Large intestine (tissue), 12 donors: ENCODE measurements at places on chromosomes 4 and X.
A peak's percentile ranks its signal among the peaks of the same experiment; 100 is the strongest.

DNA sequence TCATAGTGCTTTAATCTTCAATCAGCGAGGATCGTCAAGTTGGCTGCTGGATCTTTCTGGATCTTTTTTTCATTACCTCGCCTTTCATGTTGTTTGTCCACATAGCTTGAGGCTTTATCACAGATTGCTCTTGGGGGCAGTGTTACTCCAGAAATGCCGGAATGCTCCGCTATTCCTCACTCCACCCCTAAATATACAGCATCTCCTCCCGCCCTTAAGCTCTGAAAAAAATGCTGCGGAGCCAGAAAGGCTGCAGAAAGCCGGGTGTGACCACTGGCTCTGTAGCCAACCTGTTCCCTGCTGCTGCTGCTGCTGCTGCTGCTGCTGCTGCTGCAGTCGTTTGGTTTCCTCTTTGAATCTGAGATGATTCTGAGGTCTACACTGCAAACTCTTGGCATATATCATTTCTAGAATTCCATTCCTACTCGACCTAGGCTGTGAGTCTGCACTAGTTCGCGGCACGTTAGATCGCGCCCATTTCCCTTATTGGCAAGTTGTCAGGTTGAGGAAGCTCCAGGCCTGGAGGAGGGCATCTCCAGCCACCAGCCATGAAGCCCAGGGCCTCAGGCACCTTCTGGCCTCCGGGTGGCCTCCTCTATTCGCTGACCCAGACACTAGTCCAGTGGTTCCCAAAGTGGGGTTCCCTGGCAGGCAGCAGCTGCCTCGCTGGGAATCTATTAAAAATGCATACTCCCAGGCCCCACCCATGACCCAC is 34.2 kb downstream of the WDR13 start:
- peak; percentile 79 for DNase-seq

GRCh38 chr4:154001193-154001592 is 212.3 kb upstream of the SFRP2 start:
- no peak for DNase-seq

DNA sequence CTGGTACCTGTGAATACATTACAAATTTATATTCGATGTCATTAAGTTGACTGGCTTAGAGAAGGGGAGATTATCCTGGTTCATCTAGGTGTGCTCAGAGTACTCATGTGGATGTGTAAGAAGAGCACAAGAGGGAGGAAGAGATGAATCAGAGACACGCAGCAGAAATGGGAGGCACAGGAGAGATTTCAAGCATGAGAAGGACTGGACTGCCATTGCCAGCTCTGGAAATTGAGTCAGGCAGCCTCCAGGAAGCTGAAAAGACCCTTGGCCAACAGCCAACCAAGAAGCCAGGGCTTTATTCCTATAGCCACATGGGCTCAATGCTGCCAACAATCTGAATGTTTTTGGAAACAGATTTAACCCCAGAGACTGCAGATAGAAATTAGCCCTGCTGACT is 1390.0 kb downstream of the STIM2 start:
- no peak for DNase-seq

DNA sequence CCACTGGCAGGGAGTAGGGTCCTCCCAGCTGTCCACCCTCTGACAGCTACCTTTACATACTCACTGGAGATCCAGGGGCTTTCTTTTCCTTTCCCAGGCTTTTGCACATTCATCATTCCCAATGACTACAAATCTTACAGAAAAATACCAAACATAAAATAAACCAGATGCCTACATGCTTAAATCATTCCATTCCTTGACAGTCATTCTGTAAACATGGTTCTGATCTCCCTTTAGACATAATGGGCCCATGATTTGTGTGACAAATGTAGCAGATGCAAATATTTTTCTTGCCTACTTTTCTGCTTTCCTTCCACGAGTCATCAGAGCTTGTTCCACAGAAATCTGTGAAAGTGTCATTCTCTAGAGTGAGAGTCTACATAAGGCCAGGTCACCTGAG is 207.0 kb downstream of the IDS start:
- DNase-seq: no peak

DNA sequence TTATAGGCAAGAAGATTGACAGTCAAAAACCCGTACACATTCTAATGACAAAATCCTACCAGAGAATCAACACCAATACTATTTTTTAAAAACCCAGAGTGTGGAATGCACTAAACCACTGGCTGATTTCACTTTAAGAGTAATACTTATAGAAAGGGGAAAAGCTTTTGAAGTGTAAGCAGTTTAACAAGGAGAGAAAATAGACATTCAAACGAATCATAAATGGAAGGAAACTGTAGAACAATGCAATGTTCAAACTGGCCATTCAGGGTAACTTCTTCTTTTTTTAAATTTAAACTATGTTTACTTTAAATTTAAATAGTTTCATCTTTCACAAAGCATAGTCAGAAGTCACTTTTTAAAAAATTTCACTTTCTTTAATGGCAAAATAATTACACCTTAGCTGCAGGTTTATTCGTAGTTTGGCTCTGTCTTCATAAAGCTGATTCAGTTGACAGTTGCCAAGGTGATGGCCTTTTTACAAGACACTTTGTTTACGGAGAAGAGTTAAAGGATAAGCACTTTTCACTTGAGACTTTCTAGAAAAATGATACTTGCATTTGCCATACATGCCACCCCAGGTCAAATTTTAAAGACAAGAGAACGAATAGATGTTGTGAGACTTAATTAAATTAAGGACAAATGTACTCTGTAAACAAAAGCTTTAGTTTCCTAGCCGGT is 82.4 kb upstream of the KLF3 start:
- no peak for DNase-seq

GRCh38 chrX:37787423-37787869 is 7.6 kb downstream of the CYBB start:
- no peak for DNase-seq

DNA sequence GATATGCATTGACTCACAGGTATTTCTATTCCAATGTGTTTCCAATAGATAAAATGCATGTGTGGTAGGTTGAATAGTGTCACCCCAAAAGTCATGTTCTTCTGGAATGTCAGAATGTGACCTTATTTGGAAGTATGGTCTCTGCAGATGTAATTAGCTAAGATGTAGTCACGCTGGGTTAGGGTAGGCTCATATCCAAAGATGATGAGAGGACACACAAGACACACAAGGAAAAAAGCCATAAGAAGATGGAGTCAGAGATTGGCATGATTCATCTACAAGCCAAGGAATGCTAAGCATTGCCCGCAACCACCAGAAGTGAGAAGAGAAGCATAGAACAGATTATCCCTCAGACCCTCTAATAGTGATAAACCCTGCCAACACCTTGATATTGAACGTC is 17.5 kb downstream of the ZNF330 start:
- DNase-seq: no peak

- no peak for DNase-seq
These were observed 13.7 kb upstream of the UGT2B17 start for GRCh38 chr4:68589790-68590189.

DNA sequence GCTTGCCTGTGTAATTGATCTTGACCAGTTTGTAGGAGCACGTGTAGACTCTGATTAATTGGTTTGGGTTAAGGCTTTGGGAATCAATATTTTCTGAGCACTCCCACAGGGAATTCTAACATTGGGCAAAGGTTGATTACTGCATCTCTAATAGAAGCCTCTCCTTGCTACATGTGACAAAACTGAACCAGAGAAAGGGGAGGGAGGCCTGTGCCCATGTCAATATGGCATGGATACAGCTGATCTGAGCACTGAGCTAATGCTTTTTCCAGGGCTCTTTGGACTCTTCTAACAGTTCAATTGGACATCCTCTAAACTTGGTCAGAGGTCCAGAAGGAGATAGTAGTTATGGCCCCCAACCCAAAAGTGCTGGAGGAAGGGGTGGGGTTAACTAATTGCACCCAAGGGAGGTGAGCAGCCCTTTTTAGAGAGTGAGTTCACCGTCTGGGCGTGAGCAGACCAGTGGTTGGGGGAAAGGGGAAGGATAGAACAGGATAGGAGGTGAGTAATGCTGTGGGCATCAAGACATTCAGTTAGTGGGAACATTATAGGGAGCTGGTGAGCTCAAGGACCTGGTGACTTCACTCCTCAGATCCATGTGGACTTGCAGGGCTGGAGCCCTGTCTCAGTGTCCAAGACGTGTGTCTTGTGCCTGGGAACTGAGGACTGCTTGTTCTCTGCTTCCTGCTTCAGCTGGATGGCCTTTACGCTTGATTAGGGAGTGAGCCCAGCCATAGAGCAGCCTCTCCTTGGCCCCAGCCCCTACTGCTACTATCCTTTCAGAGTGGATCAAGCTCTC is 22.8 kb downstream of the MSN start:
- no peak for DNase-seq

- no peak for DNase-seq
These were observed 918.3 kb downstream of the ARAP2 start for GRCh38 chr4:35325908-35326453.

- DNase-seq: peak; percentile 18
These were observed 555 bp upstream of the PGM2 start for GRCh38 chr4:37825968-37826294.

- DNase-seq: no peak
These were observed 20.2 kb upstream of the RASGEF1B start for GRCh38 chr4:81491943-81492342.

DNA sequence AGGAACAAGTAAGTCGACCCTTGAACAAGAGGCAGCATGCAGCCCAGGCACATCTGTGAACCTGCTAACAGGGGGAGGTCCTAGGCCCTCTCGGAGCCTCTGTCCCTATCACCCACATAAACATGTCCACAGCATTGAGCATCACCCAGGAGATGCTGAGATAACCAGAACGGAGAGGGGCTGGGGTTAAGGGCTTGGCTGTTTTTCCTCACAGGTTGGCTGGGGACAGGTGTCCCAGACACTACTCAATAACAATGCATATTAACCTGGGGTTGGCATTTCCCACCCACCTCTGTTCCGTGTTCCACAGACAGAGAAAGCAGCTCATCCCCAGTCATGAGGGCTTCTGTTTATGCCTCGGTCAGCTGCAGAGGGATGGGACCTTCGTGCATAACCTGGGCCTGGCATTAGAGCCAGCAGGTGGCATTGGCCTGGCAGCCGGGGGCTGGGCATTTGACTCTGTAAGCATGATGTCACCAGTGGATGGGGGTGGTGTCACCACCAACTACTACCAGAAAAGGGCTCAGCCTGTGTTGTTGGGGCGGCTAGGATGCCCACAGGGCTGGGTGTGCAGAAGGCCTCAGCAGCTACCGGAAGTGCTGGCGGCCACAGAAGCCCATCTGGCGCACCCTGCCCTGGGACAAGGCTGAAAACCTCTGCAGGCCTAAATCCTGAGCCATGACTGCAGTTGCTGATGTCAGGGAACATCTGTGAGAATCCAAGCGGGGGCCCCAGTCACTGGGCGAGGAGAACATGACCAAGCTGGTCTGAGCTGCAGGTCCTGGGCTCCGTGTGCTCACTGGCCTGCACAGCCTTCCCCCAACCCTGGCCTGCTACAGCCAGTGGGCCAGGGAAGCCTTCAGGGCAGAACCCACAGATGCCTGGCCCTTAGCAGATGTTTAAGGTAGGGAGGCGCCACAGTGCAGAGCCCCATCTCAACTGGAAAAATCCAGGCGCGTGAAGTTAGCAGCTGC is 351.4 kb downstream of the NR3C2 start:
- DNase-seq: no peak

GRCh38 chrX:12210971-12211370 is 72.7 kb downstream of the FRMPD4 start:
- DNase-seq: no peak

GRCh38 chrX:69387567-69388487 is 116.3 kb upstream of the NALF2 start:
- DNase-seq: peak; percentile 29

DNA sequence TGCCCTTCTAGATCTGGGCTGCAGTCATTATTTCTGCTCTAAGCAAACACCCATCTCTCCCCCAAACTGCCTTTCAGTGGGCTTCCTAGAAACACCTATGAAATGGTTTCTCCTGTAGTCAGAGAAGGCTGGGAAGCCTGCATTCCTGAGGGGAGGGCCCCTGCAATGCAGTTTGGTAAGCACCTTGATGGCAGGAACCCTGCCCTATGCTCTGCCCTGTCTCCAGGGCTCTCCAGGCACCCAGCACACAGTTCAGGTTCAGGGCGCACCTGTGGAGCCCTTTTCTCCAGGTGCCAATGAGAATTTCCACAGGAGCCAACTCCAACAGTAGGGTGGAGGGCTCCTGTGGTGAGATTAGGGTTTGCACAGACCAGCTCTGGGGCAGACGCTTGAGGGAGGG is 69.1 kb upstream of the FBXW7 start:
- DNase-seq: no peak
